GM06990 (cell line): ENCODE measurements at places on chromosomes 2 and 18.

DNA sequence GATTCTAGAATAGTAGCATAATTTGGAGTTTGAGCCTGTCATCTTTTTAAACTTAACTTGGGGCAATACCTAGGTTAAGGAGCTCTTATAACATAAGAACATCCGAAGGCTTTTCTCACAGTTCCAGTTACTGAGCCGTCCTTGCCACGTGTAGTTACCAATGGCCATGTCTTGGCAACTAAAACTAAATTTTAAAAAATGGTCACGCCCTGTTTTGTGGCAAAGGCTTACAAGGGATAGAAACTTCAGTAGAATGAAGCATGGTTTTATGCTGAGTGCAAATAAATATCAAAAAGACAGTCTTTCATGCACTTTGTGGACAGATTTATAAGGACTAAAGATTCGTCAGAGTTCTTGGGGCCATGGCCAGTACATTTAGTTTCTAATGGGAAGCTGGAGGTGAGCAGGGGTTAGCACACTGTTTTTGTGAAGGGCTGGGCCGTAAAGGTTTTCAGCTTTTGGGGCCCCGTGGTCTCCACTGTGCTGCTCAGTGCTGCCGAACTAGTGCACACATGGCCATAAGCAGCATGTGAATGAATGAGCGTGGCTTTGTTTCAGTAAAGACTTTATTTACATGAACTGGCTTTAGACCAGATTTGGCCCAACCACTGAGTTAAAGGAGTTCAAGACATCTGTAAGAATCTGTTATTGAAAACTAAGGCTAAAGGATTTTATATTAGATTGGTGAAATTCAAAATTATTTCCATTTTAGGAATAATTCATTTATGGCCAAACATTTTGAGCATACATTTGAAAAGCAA, 41.1 kb downstream of the GRHL1 start:
- DNase-seq = no peak

DNA sequence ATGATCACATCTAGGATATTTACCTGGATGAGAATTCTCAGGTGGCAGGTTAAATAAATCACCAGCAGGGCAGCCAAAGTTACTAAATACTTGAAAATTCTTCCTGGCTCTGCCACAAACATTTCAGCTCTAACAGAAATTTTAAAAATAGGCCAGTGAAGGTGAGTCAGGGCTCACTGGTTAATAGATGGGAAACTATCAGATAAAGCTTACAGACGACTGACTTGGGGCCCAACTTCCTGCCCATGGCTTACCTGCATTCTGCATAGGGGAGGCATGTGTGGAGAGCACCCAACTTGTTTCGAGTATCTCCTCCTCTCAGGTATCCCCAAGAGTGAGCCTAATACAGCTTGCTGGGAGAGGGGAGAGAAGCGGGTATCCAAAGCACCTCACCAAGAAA, 57.8 kb downstream of the SPRED2 start:
- DNase-seq = no peak

- no peak for DNase-seq
Observed at GRCh38 chr2:237236188-237236587, 150.5 kb downstream of the COPS8 start.

DNA sequence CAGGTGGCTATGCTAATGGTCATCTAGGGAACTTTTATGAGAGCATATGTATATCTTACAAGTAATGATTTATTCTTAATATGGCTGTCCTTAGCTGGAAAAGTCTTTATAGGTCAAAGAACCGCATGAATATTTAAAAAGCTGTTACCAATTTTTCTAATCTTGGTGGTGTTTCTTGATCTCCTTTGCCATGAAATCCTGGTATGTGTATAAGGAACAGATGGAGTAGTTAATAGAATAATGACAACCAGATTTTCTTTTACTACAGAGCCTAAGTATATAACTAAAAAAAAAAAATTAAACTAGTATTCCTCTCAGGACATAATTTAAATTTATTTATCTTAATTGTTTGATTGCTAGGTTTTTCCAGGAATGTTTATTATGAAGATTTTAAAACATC, 74.5 kb downstream of the RHBDD1 start:
- no peak for DNase-seq

DNA sequence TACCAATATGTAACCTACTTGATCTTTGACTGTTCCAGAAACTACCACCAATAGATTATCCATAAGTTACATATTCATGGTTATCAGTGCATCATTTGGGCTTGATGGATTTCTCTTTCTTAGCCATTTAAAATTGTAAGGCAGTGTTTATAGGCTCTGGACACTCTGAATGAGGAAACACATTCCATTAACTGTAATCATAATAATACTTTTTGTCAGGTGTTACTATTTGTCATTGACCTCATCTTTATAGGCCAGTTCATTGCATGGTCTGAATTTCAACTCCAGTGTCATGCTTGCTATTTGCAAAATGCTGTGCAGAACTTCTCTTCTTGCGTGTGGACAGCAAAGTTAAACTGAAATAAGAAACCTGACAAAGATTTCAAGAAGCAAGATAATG, 1340.2 kb upstream of the ZEB2 start:
- DNase-seq = no peak

DNA sequence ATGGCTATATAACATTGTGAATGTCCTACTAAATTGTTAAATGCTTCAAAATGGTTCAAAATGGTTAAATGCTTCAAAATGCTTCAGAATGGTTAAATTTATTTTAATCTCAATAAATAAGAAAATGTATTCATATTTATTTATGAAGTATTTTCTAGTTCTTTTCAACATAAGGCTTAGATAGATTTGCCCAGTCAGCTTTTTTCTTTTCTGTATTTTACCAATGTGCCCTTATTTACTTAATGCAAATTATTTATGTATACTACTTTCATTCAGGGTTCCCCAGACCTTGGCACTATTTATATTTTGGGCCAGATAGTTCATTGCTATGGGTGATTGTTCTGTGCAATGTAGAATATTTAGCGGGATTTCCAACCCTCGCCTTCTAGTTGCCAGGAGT, 546.7 kb downstream of the RIT2 start:
- DNase-seq = no peak

DNA sequence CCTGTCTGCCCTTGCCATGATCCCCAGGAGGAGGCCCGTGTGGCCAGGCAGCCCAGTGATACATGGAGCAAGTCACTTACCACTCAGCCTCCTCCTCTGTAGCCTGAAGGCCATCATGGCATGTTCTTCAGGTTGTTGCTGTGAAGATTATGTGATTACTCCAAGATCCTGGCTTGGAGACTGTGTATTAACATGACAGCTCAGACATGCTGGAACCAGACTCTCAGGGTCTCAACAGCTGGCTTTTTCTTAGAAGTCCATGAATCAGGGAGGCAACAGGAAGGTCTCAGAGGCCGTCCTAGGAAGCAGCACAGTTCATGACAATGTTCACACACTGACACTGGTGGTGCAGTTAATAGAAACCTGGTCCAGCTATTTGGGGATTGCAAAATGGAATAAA, 158.6 kb upstream of the TWIST2 start:
- DNase-seq = no peak

DNA sequence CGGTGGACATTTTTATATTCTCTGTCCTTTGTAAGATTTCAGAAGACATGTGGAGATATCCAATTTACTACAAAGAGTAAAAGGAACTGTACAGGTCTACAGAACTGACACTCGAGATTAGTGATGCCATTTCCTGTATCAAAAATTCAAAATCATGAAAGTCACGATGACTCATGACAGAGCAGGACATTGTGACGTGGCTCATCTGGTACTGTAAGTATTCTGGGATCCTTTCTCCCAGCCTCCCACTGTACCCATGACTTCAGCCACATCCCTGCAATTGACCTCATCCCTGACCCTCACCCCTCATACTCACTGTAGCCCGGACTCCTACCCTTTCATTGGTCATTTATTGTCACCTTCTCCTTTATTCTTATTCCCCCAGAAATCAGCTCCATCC, 736.5 kb downstream of the EPHA4 start:
- DNase-seq = no peak

- no peak for DNase-seq
Observed at GRCh38 chr2:10375570-10376281, 72.4 kb downstream of the ODC1 start.
